ENCODE measurements at places on chromosomes 3 and 15. TPM values are rescaled to one million over a fixed set of nuclear protein-coding genes. Genes with fewer than 3 reads are reported as not detected.

Gene NPAP1
- total RNA-seq = 0.30 TPM

Gene SCG5
- 25.1 TPM for total RNA-seq

GRCh38 chr15:45091161-45091560 lies 22.8 kb downstream of the DUOX2 start:
- DNase-seq = no peak

GRCh38 chr3:39134305-39134704 lies 19.1 kb downstream of the CSRNP1 start:
- DNase-seq = no peak

- no peak for DNase-seq
Measured at GRCh38 chr3:130048726-130049125, 32.9 kb upstream of the ALG1L2 start.

DNA sequence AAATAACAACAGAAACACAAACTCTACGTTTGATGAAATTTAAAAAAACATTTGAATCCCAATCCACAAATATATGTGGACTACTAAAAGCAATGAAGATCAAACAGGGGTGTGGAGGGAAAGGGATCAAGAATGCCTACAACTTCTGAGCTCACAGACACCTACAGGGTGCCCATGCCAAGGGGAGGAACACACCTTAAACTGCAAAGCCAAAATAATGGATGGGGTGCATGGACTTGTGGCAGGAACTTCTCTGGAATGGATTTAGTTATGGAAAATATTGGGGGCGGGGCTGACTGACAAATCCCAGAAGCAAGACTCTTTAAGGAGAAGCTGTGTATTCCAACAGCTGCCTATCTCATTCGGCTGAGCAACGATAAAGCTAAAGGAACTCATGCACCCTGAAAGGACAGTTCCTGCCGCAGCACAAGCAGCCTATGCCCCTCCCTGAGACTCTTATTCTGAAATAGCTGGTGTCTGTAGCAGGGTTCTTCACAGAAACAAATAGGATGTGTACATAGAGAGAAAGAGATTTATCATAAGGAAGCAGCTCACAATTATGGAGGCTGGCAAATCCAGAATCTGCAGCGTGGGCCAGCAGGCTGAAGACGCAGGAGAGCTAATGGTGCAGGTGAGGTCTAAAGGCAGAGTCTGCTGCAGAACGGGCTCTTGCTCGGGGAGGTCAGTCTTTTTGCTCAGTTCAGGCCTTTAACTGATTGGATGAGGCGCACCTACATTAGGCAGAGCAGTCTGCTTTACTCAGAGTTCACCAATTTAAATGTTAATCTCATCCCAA lies 24.5 kb upstream of the PLA2G4D start:
- no peak for DNase-seq

Gene SPTSSB
- 0.20 TPM for total RNA-seq

Gene MYL3
- total RNA-seq = not detected

Gene SI
- total RNA-seq = not detected

Gene FHIT
- 5.2 TPM for total RNA-seq

Gene TNNC1
- total RNA-seq = 0.45 TPM

GRCh38 chr15:50353251-50353974 lies 1.6 kb downstream of the GABPB1 start:
- no peak for DNase-seq

GRCh38 chr3:126212620-126213378 lies 32.4 kb upstream of the ALDH1L1 start:
- DNase-seq = peak; percentile 67

Gene CASR
- not detected for total RNA-seq

Gene INTS14
- total RNA-seq = 53.1 TPM

Gene CELSR3
- 26.5 TPM for total RNA-seq

- no peak for DNase-seq
Measured at GRCh38 chr3:128188326-128188725, 35.0 kb downstream of the EEFSEC start.

Gene ZCWPW2
- 0.30 TPM for total RNA-seq

Data from neural crest cell (in vitro differentiated cells).